NK-92 treated with Interleukin-12 subunit alpha and Interleukin-12 subunit beta, amount 100 ng/mL, for 24 hours (cell line): ENCODE measurements at places on chromosomes 4 and X.

- DNase-seq: no peak
These were observed 46.6 kb upstream of the SHISA3 start for GRCh38 chr4:42350611-42351182.

GRCh38 chr4:26088433-26088928, 174.5 kb downstream of the SMIM20 start:
- no peak for DNase-seq

GRCh38 chr4:36278789-36279188, 2.6 kb upstream of the DTHD1 start:
- no peak for DNase-seq

DNA sequence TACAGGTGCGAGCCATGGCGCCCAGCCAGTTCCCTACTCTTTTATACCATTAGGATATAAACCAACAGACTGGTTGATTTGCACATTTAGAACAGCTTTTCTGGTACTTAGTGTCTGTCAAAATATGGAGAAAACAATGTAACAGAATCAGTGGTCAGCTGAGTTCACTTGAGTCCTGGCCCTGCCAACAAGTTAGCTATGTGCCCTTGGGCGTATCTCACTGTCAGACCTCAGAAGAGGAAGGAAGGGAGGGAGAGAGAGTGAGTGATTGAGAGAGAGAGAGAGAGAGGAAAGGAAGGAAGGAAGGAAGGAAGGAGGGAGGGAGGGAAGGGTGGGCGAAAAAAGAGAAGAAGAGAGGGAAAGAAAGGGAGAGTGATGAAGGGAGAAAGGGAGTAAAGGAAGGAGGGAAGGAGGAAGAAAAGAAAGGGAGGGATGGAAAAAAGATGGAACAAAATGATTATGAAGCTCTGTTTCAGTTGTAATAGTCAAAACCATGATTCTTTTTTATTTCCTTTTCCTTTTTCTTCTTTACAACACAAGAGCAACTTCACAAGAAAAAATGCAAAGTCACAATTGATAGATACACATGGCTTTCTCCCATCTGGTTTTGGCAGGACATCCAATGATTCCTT, 55.7 kb upstream of the PDGFRA start:
- no peak for DNase-seq

GRCh38 chr4:157304769-157305168, 84.2 kb downstream of the GRIA2 start:
- no peak for DNase-seq

DNA sequence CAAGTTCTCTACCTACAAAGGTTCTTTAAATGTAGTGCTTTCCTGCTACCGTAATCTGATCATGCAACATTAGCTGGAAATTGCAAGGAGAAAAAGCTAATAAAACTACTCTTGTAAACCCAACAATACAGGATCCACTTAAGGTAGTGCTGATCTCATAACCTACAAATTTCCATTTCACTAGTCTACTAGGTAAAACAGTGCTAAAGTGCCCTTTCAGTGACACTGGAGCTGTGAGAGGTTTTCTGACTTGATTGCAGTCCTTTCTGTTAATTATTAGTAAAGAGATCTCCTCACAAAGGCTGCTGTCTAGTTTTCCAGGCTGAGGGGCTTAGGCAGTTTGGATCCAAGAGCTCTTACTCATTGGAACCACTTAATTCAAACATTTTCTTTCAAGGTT, 1118.7 kb downstream of the SH3BGRL start:
- no peak for DNase-seq

DNA sequence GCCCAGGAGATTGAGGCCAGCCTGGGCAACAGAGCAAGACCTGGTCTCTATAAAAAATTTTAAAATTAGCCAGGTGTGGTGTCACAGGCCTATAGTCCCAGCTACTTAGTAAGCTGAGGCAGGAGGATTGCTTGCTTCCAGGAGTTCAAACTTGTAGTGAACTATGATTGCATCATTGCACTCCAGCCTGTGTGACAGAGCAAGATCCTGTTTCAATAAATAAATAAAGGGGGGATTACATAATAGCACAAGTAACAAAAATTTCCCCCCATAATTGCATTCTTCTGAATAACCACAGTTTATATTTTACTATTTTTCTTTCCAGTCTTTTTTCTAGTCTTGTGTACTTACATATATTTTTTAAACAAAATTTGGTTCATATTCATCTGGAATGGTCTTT, 135.6 kb downstream of the CHIC2 start:
- DNase-seq: no peak

DNA sequence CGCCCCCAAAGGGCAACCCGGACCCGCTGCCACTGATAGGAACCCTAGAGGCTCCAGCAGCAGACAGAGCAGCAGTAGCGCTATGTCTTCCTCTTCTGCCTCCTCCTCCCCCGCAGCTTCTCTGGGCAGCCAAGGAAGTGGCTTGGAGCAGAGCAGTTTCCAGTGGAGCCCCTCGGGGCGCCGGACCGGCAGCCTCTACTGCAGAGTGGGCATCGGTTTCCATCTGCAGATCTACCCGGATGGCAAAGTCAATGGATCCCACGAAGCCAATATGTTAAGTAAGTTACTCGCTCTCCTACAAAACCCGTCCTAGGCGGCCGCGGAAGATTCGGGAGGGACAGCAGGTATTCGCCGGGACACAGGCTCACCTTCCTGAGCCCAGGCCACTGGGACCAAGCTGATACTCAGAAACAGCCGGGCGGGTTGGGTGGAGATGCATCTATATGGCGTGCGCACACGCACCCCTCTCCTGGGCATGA, 477 bp downstream of the FGF5 start:
- DNase-seq: no peak

DNA sequence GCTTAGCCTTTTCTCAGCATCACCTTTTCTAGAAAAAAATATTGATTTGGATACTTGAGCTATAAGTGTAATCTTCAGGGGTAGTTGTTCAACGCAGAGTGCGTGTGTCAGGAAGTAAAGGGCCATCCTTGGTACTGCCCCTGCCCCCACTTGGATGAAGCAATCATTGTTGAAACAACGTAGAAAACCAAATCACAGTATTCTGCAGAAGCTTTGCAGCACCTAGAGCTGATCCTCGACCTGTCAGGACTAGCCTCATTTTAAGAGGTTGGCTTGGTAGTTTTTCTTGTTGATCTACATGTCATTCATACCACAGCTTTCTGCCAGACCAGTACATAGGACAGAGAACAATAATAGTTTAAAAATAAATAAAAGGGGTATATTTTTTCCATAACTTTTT, 65.3 kb upstream of the MYOZ2 start:
- DNase-seq: no peak

DNA sequence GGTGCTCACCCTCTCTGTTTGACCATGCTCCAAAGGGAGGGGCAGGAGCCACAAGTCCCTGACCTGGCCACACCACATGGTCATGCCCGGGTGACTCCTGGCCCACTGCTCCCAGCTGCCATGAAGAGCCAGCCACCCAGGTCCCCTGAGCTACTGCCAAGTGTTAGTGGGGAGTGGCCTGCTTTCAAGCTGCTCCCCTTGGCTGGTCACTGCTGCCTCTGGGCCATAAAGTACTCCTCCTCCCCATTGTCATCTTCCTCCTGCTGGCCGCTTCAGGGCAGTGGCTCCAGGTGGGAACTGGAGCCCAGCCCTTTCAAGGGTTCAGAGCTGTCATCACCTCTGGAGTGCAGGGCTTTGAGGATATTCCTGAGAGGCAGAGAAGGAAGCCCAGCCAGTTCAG, 27.3 kb upstream of the RBBP7 start:
- DNase-seq: no peak

GRCh38 chrX:116480059-116480458, 17.3 kb upstream of the CT83 start:
- DNase-seq: no peak

- DNase-seq: no peak
These were observed 2.4 kb upstream of the PKD2 start for GRCh38 chr4:88005076-88005475.

- no peak for DNase-seq
These were observed 45.5 kb downstream of the PPP1R2C start for GRCh38 chrX:42732506-42732905.

DNA sequence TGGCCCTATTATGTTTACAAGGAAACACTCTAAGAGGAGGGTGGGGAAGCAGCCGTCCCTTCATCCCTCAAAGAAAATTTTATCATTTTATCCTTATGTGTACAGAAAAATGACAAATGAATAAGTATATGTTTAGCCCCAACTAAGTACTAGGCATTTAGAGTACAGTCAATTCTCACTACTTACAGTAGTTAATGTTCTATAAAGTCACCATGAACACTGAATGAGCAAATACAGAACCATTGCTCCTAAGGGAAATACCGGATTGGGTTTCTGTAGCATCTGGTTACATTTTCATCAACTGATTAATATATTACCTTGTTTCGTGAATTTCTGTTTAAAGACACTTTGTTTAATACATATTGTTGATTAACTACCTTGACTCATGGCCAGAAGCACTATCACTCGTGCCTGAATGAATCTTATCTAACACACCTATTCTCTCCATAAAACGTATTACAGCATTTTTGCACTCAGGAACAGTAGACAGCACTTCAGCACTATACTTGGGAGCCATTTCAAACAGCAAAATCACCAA, 109.3 kb downstream of the ASB9 start:
- no peak for DNase-seq

GRCh38 chrX:104432321-104432720, 133.7 kb upstream of the IL1RAPL2 start:
- DNase-seq: no peak

GRCh38 chrX:13198056-13198761, 121.6 kb downstream of the ATXN3L start:
- no peak for DNase-seq

- no peak for DNase-seq
These were observed 32.0 kb downstream of the GPRIN3 start for GRCh38 chr4:89275587-89275986.

DNA sequence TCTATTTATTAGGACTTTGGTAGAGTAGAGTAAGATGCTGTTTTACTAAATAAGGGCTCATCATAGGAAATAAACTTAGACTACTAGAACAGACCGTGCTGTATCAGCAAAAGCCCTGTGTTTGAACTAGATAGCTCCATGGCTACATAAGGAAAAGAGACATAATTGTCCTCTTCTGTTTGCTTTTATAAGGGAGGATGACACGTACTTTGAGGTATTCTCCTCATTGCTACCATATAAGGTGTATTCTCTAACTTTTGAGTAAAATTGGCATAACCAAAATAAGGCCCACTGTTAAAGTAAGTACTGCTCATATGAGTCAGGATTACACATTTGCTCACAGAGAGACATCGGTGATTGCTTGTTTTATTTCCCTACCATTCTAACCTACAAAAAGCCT, 64.3 kb downstream of the PDLIM5 start:
- DNase-seq: no peak

DNA sequence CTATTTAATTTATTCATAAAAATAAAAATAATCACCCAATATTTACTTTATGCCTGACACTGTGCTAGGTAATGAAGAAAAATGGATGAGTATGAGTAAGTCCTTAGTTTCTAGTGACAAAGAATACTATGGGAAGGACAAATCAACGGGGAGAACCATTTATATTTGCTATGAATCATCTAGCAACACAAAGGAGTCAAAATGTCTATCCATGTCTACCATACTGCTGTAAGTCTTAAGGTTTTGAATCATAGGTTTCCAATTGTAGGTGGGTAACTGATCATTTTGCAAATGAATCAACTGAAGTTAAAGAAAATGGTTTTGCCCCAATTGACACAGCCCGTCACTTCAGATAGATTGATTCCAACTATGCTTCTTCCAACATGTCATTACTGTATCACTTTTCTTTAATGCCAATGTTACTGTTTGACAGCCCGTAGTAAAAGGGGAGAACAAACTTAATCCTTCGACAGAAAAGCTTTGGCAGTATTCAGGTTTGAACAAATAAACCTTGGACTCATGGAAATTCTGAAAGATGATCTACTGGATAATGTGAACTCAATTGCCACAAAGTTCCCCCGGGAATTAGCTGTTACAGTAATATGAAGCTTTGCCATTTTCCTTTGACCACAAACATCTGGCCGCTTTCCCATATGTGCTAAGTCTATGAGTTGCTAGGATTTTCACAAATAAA, 3.2 kb downstream of the TDO2 start:
- DNase-seq: no peak

- DNase-seq: no peak
These were observed 234.5 kb downstream of the RBMX2 start for GRCh38 chrX:130636277-130636676.

GRCh38 chr4:99091216-99091575, 2.6 kb upstream of the ADH5 start:
- no peak for DNase-seq

- DNase-seq: no peak
These were observed 37.6 kb downstream of the ZBTB49 start for GRCh38 chr4:4327652-4328121.

- no peak for DNase-seq
These were observed 10.9 kb downstream of the MCTS1 start for GRCh38 chrX:120614816-120615215.

- DNase-seq: no peak
These were observed 921.3 kb downstream of the NLGN4X start for GRCh38 chrX:5307416-5307815.

DNA sequence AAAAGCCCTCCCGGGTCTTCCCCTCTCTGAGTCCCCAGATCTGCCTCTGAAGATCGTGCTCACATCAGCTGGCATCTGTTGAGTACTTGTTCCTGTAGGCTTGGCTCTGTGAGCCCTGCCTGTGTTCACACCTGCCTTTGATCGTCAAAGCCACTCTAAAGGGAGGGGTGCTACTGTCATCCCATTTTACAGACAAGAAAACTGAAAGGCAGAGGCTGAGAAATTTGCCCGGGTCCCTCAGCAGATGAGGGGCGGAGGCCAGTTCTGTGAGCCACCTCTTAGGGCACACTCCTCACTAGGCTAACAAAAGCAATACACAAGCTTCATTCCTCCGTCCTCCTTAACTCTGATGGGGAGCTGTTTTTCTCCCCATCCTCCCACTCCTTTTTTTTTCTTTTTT, 655 bp downstream of the CYTL1 start:
- DNase-seq: no peak

DNA sequence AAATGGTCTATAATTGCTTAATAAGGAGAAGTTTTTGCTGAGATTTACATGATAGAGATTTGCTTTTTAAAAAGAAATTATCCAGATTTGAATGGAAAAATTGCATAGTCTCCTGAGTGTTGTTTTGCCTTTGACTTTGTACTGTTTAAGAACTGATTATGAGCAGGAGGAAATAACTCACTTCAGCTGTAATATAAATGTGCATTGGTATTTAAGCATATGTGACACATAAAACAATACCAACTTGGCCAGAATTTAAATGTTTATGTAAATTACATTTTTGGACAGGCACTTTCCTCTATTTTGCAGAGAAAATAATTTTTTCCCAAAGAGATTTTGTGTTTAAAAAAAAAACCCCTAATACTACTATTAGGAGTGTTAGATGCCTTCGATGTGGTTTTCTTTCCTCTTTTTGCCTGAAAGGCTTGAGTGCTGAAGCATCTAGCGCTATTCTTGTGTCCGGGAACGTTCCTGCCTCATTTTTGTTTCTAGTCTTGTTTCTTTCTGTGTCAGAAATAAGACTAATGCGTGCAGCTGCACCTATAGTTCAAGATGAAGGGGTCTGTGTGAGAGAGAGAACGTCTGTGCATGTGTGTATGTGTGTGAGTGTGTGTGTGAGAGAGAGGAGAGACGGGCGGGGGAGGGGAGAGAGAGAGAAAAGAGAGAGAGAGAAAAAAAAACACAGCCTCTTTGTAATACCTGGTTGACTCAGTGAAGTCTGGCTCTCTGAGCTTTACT, 60.8 kb downstream of the TBL1X start:
- no peak for DNase-seq

- no peak for DNase-seq
These were observed 227.7 kb downstream of the HS6ST2 start for GRCh38 chrX:132730726-132731125.
